Spinal cord (tissue), 10 donors: ENCODE measurements at places on chromosomes 4 and X. TPM values are rescaled to one million over a fixed set of nuclear protein-coding genes. Genes with fewer than 3 reads are reported as not detected.

DNA sequence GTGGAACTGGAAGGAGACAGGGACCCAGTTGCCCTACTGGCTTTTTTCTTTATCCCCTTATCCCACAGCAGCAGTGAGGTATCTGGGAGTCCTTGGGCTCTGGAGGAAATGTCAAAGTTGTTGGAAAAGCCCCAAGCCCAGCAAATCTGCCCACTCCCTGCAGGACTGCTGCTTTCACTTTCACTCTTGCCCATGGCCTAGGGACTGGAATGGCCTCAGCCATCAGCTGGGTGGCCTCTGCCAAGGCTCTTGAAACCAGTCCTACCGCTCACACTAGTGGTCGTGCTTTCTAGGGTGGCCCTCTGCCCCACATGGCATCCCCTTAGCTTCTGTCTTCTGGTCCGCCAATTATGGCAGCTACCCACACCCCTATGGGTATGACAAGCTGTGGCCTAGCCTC is 9.7 kb upstream of the RHOXF1 start:
- no peak overlapping the region for H3K27ac ChIP-seq
- H3K27me3 ChIP-seq = no peaks in the 10 kb centered on the region
- H3K36me3 ChIP-seq = no peaks in the 10 kb centered on the region
- DNase-seq = no peak
- H3K4me1 ChIP-seq = no peaks in the 10 kb centered on the region

GRCh38 chr4:98546910-98547594 is 111.4 kb downstream of the TSPAN5 start:
- no peaks in the 10 kb centered on the region for H3K36me3 ChIP-seq
- peak; percentile 81 for DNase-seq
- no peaks in the 10 kb centered on the region for H3K27me3 ChIP-seq
- H3K4me3 ChIP-seq = peak overlapping the region; percentile 26

- H3K36me3 ChIP-seq = no peaks in the 10 kb centered on the region
- DNase-seq = no peak
- no peaks in the 10 kb centered on the region for H3K27me3 ChIP-seq
- H3K4me3 ChIP-seq = no peak overlapping the region
Observed at GRCh38 chr4:127417885-127418535, 214.7 kb upstream of the INTU start.

GRCh38 chrX:115147220-115147619 is 42.0 kb upstream of the RBMXL3 start:
- H3K4me1 ChIP-seq = no peaks in the 10 kb centered on the region
- H3K27ac ChIP-seq = no peak overlapping the region
- no peak overlapping the region for H3K4me3 ChIP-seq
- no peak for DNase-seq
- H3K36me3 ChIP-seq = no peaks in the 10 kb centered on the region

GRCh38 chr4:148366251-148366650 is 76.0 kb downstream of the NR3C2 start:
- H3K27ac ChIP-seq = no peak overlapping the region
- no peaks in the 10 kb centered on the region for H3K27me3 ChIP-seq
- H3K4me3 ChIP-seq = no peak overlapping the region
- no peaks in the 10 kb centered on the region for H3K4me1 ChIP-seq

DNA sequence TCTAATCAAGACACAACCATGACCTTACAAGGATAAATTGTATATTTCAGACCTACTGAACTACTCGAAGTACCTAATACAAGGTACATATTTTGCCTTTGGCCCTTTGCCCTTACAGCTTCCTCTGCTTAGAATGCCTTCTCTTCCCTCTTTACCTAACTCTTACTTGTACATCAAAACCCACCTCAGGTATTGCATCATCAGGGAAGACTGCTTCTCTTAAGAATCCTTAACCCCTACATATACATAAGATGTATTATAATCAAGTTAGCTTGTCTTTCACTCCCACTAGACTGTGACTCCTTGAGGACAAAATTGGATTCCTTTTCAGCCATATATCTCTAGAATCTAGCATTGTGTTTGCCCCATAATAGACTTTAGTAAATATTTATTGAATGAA is 101.7 kb upstream of the STIM2 start:
- H3K36me3 ChIP-seq = no peaks in the 10 kb centered on the region
- no peak overlapping the region for H3K27ac ChIP-seq

GRCh38 chr4:132016703-132017350 is 1132.3 kb upstream of the PCDH10 start:
- H3K36me3 ChIP-seq = no peaks in the 10 kb centered on the region
- DNase-seq = no peak
- H3K27ac ChIP-seq = no peak overlapping the region
- no peaks in the 10 kb centered on the region for H3K4me1 ChIP-seq

The CSAG1 gene
- total RNA-seq = 0.33 TPM

The GUCY1B1 gene
- 22.6 TPM for total RNA-seq

The CCDC149 gene
- 15.0 TPM for total RNA-seq

The CXorf49 gene
- total RNA-seq = not detected
